ENCODE measurements at places on chromosomes 3 and 15.
A peak's percentile ranks its signal among the peaks of the same experiment; 100 is the strongest.

- peak overlapping the region; percentile 77 for H3K4me3 ChIP-seq
- peak; percentile 50 for DNase-seq
- no peaks in the 10 kb centered on the region for H3K27me3 ChIP-seq
- H3K36me3 ChIP-seq, result no peaks in the 10 kb centered on the region
Observed at GRCh38 chr15:63600001-63600615, 2.9 kb downstream of the FBXL22 start.

DNA sequence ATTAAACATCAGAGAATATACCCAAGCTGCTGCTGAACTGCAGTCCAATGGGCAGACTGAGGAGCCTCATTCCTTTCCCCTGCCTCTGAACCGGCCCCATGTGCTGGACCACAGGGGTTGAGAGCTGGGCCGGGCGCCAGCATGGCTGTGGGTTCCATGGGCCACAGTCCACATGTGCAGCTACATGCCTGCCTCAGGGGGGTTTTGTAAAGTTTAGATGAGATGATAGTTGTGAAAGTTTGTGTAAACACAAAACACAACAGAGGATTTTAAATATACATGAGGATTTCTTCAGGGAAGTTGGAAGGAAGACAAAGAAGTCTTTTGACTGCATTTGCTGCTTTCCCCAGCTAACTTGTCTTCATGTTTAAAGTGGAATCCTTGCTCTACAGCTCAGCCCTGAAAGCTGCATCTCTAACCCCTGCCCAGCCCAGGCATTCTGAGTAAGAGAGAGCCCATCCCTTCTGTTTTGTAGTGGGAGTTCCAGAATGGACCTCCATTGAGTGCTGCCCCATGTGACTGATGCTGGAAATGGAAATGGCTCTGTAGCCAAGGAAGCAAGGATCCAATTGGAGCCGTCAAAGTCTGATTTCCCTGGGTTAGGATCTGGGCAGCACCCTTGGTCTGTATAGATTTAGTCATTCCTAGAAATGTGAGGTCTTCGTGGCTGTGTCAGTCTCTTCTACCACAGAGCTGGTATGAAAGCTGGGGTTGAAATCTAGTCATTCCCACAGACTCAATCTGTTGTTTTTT is 17.5 kb downstream of the SLC12A8 start:
- H3K4me1 ChIP-seq, result no peaks in the 10 kb centered on the region
- H3K4me3 ChIP-seq, result no peak overlapping the region
- no peaks in the 10 kb centered on the region for H3K36me3 ChIP-seq
- H3K27ac ChIP-seq, result no peak overlapping the region

GRCh38 chr15:35307676-35308075 is 222.6 kb upstream of the NANOGP8 start:
- H3K4me3 ChIP-seq, result no peak overlapping the region
- no peak for DNase-seq
- H3K4me1 ChIP-seq, result peaks cover 30% of the 10 kb centered on the region
- H3K36me3 ChIP-seq, result no peaks in the 10 kb centered on the region
- H3K27me3 ChIP-seq, result no peaks in the 10 kb centered on the region
- H3K27ac ChIP-seq, result no peak overlapping the region

GRCh38 chr15:78372880-78373279 is 32.7 kb downstream of the CRABP1 start:
- H3K4me3 ChIP-seq, result no peak overlapping the region
- H3K4me1 ChIP-seq, result no peaks in the 10 kb centered on the region
- H3K36me3 ChIP-seq, result no peaks in the 10 kb centered on the region
- DNase-seq, result no peak

GRCh38 chr3:39843440-39843839 is 34.0 kb downstream of the MYRIP start:
- H3K4me3 ChIP-seq, result no peak overlapping the region
- no peak for DNase-seq
- H3K27ac ChIP-seq, result no peak overlapping the region
- no peaks in the 10 kb centered on the region for H3K4me1 ChIP-seq
- no peaks in the 10 kb centered on the region for H3K36me3 ChIP-seq

- no peak overlapping the region for H3K27ac ChIP-seq
- no peak overlapping the region for H3K4me3 ChIP-seq
- H3K27me3 ChIP-seq, result no peaks in the 10 kb centered on the region
- H3K36me3 ChIP-seq, result no peaks in the 10 kb centered on the region
- no peaks in the 10 kb centered on the region for H3K4me1 ChIP-seq
- DNase-seq, result no peak
Observed at GRCh38 chr15:24899367-24899766, 55.4 kb upstream of the SNRPN start.

- no peak overlapping the region for H3K27ac ChIP-seq
- H3K4me3 ChIP-seq, result no peak overlapping the region
- H3K4me1 ChIP-seq, result peaks cover 5% of the 10 kb centered on the region
- H3K36me3 ChIP-seq, result no peaks in the 10 kb centered on the region
Observed at GRCh38 chr15:85172846-85173490, 191.3 kb downstream of the PDE8A start.

DNA sequence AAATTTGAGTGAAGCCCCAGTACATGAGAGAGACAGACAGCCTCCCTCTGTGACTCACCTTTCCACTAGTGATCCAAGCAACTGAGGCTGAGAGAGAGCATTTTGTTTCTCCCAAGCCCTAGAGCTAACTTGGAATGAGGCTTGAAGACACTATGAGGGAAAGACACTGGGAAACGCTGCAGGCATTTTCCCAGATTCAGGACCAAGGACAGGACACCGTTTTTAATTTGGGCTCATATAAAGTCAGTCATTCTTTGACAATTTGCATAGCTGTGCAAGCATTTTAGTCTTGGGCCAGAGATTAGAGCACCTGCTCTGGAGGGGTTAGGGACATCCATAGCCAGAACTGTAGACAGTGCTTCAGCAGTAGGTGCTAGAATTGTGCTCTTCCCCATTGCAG is 249.0 kb downstream of the AGBL1 start:
- no peak overlapping the region for H3K27ac ChIP-seq
- H3K36me3 ChIP-seq, result no peaks in the 10 kb centered on the region
- H3K4me1 ChIP-seq, result no peaks in the 10 kb centered on the region
- no peaks in the 10 kb centered on the region for H3K27me3 ChIP-seq

GRCh38 chr3:187318819-187319616 is 27.5 kb upstream of the MASP1 start:
- no peaks in the 10 kb centered on the region for H3K36me3 ChIP-seq
- H3K4me3 ChIP-seq, result peak overlapping the region; percentile 35
- peaks cover 6% of the 10 kb centered on the region for H3K4me1 ChIP-seq

DNA sequence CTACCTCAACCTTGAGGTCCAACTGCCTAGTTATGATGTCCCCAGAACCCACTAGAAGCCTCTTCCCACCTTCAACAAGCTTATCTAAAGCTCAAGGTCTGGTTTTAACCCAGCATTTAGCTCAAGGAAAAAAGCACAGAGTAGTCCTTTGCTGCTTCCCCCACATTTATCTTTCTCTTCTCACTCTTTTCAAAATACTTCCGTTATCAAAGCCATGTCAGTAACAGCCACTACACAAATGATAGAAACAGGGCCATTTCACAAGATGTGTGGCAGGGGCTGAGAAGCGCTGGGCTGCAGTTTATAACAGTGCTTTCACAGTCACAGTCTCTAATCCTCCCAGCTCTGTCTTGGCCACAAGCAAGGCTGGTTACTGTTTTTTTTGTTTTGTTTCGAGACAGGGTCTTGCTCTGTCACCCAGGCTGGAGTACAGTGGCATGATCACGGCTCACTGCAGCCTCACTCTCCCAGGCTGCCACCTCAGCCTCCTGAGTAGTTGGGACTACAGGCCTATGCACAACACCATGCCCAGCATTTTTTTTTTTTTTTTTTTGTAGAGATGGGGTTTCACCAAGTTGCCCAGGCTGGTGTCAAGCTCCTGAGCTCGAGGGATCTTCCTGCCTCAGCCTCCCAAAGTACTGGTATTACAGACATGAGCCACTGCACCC is 218.8 kb downstream of the OSBPL10 start:
- no peak overlapping the region for H3K4me3 ChIP-seq
- no peaks in the 10 kb centered on the region for H3K36me3 ChIP-seq
- no peaks in the 10 kb centered on the region for H3K4me1 ChIP-seq
- no peak overlapping the region for H3K27ac ChIP-seq
- no peaks in the 10 kb centered on the region for H3K27me3 ChIP-seq
- DNase-seq, result no peak

- H3K36me3 ChIP-seq, result no peaks in the 10 kb centered on the region
- DNase-seq, result no peak
- H3K27me3 ChIP-seq, result peaks cover 7% of the 10 kb centered on the region
- no peaks in the 10 kb centered on the region for H3K4me1 ChIP-seq
- no peak overlapping the region for H3K4me3 ChIP-seq
- H3K27ac ChIP-seq, result no peak overlapping the region
Observed at GRCh38 chr3:38985981-38986380, 65.8 kb downstream of the SCN11A start.

DNA sequence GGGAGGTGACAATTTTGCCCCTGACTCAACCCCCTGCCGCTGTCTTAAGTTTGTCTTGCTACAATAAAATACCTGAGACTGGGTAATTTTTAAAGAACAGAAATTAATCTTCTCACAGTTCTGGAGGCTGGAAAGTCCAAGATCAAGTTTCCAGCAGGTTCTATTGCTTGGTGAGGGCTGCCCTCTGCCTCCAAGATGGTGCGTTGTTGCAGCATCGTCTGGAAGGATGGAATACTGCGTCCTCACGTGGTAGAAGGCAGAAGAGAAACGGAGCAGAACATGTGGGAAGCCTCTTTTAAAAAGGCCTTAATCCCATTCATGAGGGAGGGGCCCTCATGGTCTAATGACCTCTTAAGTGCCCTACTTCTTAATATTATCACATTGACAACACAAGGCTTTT is 87.3 kb upstream of the SNTN start:
- peak; percentile 1 for DNase-seq
- no peaks in the 10 kb centered on the region for H3K36me3 ChIP-seq
- peaks cover 3% of the 10 kb centered on the region for H3K4me1 ChIP-seq
- H3K27me3 ChIP-seq, result no peaks in the 10 kb centered on the region
- no peak overlapping the region for H3K27ac ChIP-seq

DNA sequence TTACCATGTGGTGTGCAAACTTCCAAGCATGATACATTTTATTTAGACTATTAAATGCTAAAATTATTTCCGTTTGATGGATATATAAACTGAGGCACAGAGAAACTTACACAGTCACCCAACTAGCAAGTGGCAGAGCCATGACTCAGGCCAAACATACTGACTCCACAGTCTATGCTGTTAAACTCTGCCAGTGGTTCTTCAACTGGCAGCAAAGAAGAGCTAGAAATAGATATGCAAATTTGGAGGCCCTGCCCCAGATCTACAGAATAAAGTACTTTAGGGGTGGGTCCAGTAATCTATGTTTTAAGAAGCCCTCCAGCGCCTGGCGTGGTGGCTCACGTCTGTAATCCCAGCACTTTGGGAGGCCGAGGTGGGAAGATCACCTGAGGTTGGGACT is 400.0 kb downstream of the FOXP1 start:
- no peaks in the 10 kb centered on the region for H3K27me3 ChIP-seq
- no peak overlapping the region for H3K27ac ChIP-seq
- H3K4me1 ChIP-seq, result no peaks in the 10 kb centered on the region
- H3K36me3 ChIP-seq, result no peaks in the 10 kb centered on the region
- no peak for DNase-seq

GRCh38 chr3:140203510-140203909 is 268.5 kb downstream of the CLSTN2 start:
- H3K36me3 ChIP-seq, result no peaks in the 10 kb centered on the region
- H3K27me3 ChIP-seq, result no peaks in the 10 kb centered on the region
- no peak for DNase-seq
- no peaks in the 10 kb centered on the region for H3K4me1 ChIP-seq
- H3K27ac ChIP-seq, result no peak overlapping the region

DNA sequence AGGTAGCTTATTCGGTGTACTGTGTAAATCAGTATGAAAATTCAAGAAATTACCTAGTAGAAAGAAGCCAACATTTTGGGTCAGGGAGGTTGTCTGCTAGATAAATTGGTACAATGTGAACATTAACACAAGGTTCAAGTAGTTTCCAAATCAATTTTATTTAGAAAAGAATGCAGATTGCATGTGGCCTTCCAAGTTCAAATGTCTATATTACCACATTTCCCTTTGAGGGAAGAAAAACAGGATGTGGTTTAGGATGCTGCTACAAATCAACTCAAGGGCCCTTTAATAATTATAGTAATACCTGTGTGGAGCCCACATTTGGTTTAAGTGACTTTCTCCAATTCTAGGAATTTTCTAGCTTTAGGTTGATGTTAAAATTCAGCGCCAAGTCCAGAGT is 57.5 kb downstream of the CADPS start:
- H3K27ac ChIP-seq, result no peak overlapping the region
- H3K4me1 ChIP-seq, result no peaks in the 10 kb centered on the region
- no peak for DNase-seq
- H3K27me3 ChIP-seq, result no peaks in the 10 kb centered on the region
- no peaks in the 10 kb centered on the region for H3K36me3 ChIP-seq

DNA sequence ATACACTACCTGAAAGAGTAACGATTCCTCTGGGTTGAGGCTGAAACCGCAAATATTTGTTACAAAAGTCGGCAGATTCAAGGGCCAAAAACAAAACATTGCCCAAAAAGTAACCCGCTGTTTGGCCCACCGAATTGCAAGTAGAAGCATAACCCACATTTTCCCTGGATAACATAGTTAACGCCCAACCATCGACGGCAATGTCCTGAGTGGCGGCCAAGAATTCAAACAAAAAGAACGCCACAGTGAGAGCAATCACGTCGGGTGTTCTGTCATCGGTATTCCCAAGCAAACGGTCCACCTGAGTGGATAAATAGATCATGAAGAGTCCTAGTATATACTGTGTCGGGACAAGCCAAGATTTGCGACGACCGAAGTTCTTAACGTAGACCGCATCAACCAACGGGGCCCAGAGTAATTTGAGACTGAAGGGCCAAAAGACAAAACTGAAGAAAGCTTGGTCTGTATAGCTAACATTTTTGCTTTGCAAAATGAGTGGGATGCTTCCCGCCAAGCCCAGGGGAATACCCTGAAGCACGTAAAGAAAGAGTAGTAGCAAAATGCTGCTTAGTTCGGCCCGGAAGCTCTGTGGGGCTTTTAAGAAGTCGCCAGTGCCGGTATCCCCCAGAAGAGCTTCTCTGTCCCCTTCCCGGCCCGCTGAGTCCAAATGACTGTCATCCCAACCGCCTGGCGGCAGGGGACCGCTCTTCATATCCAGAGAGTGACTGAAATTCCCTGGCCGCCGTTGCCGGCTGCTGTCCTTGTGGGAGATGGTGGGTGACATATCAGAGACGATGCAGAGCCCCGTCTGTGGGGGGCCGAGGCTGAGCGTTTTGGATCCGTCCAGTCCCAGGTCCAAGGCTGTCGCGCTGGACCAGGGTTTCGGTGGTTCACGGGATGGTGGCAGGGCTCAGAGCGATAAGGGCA is 750 bp downstream of the SLC33A1 start:
- no peaks in the 10 kb centered on the region for H3K36me3 ChIP-seq
- no peaks in the 10 kb centered on the region for H3K4me1 ChIP-seq
- peak overlapping the region; percentile 90 for H3K4me3 ChIP-seq
- DNase-seq, result peak; percentile 37

- no peaks in the 10 kb centered on the region for H3K36me3 ChIP-seq
- H3K4me1 ChIP-seq, result no peaks in the 10 kb centered on the region
- no peaks in the 10 kb centered on the region for H3K27me3 ChIP-seq
Observed at GRCh38 chr3:151248772-151249337, 29.5 kb downstream of the P2RY14 start.

DNA sequence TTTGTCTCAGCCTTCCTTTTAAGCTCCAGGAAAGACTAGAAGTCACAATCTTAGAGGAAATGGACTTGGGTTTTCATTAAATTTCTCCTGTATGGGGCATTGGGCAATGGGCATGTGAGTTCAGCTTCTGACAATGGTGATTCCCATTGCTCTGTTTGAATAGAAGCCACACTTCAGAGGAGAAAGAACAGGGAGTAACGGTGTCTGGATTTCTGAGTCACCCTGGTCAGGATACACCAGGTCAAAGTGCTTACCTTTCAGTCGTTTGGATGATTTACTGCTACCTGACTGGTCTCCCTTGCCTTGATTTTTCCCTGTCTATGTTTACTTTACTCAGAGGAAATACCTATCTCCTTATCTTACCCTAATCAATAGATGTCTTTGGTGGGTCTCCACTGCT is 111.7 kb upstream of the VEPH1 start:
- H3K4me3 ChIP-seq, result no peak overlapping the region
- H3K36me3 ChIP-seq, result no peaks in the 10 kb centered on the region
- H3K27ac ChIP-seq, result no peak overlapping the region
- H3K27me3 ChIP-seq, result no peaks in the 10 kb centered on the region

Data from A673 (cell line).